Stimulated activated CD8-positive, alpha-beta memory T cell treated with anti-CD3 and anti-CD28 coated beads, Interleukin-7, amount 100 ng/mL, for 1 hour (primary cell): ENCODE measurements at places on chromosomes 7 and 10.

- DNase-seq = no peak
These were observed 39.4 kb upstream of the SLC25A13 start for GRCh38 chr7:96361116-96361857.

- DNase-seq = no peak
These were observed 516.7 kb upstream of the CELF2 start for GRCh38 chr10:10500937-10501336.

GRCh38 chr7:137946011-137946410 is 55.9 kb downstream of the CREB3L2 start:
- no peak for DNase-seq

GRCh38 chr7:94623820-94624219 is 32.1 kb downstream of the SGCE start:
- DNase-seq = no peak

GRCh38 chr10:89047397-89047796 is 56.8 kb downstream of the FAS start:
- no peak for DNase-seq

DNA sequence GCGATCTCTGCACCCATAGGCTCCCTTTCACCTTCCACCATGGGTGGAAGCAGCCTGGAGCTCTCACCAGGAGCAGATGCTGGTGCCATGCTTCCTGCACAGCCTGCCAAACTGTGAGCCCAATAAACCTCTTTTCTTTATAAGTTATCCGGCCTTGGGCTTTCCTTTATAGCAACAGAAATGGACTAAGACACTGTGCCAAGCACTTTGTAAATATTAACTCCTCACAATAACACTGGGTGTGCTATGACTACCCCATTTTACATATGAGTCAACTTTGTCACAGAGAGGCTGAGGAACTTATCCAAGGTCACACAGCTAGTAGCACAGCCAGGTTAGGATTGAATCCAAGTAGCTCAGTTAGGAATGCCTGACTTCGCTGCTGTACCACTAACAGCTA is 79.7 kb upstream of the KCNMA1 start:
- DNase-seq = no peak

GRCh38 chr10:97150013-97150595 is 35.7 kb downstream of the SLIT1 start:
- DNase-seq = no peak

DNA sequence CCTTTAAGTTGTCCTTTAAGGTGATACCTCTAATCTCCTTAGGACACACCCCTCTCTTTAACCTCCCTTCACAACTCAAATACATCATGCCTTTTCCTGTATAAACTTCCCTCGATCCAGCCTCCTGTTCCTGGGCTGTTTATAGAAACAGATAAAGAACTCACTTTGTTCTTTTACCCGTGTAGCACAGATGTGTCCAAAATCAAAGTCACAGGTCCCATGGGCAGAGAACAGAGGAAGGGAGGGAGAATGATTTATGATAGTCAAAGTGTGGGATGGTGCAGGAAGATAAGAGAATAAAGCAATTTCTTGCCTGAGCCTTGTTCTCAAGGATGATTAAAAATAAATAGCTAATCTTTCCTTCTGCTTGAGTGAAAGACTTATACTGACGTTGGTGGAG is 50.3 kb upstream of the CABCOCO1 start:
- no peak for DNase-seq

DNA sequence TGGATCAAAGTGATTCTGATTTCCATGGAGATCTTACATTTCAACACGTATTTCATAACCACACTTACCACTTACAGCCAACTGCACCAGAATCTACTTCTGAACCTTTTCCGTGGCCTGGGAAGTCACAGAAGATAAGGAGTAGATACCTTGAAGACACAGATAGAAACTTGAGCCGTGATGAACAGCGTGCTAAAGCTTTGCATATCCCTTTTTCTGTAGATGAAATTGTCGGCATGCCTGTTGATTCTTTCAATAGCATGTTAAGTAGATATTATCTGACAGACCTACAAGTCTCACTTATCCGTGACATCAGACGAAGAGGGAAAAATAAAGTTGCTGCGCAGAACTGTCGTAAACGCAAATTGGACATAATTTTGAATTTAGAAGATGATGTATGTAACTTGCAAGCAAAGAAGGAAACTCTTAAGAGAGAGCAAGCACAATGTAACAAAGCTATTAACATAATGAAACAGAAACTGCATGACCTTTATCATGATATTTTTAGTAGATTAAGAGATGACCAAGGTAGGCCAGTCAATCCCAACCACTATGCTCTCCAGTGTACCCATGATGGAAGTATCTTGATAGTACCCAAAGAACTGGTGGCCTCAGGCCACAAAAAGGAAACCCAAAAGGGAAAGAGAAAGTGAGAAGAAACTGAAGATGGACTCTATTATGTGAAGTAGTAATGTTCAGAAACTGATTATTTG is 15.3 kb downstream of the HNRNPA2B1 start:
- no peak for DNase-seq

GRCh38 chr7:92137557-92137956 is 3.3 kb upstream of the CYP51A1 start:
- DNase-seq = no peak

- no peak for DNase-seq
These were observed 89.9 kb upstream of the PPP1R3A start for GRCh38 chr7:114008696-114009095.

GRCh38 chr10:127012769-127013152 is 107.5 kb downstream of the DOCK1 start:
- DNase-seq = no peak

- DNase-seq = no peak
These were observed 235.2 kb downstream of the DGKI start for GRCh38 chr7:137611606-137612005.

DNA sequence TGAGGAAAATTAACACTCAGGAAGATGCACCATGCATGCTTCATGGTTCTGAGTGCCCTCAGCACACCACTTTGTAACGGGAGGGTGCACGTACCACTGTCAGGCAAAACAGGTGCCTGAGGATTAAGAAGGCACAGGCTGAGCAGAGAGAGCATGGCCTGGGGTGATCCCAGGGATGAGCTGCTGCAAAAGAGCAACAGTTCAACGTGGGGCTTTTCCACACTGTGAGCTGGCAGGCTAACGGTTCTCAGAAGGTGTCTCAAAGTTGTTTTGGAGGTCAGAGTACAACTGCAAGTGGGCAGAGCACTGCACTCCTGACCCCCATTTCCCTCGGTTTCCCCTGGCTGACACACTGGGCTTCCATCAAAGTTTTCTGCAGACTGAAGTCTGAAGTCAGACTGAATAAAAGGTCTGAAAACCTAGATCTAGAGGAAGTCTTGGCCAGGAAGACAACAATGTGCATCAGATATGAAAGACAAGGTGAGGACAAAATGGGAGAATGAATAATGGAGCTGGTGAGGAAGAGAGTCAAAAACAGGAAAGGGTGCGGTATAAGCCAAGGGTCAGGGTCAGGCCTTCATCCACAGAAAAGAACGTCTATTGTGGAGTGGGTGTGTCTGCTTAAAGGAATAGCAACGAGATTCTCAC is 20.5 kb downstream of the ZNF438 start:
- no peak for DNase-seq

DNA sequence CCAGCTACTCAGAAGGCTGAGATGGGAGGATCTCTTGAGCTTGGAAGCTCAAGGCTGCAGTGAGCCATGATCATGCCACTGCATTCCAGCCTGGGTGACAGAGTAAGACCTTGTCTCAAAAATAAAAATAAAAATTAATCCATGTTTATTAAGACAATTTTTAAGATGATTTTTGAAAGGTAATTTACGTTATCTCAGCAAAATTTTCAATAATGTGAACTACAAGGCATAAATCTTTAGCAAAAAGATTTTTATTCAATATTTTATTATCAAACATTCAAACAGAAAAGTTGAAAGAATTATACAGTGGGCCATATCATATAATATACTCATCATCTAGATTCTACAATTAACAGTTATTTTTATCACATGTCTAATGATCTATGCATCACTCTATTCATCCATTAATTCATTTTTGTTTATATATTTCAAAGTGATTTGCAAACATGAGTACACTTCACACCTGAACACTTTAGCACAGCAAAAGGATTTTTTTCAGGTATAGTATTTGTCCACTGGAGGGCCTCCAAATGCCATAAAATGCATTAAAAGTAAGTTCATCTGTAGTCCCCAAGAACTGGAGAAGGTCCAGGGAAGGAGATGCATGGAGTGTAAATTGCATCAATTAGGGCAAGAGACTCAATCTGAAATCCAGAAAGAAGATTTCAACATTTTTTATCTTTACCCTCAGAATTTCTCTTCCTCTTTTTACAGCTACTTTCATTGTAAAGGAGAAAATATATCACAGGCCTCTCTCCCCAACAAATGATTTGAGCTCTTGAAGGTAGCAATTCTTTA is 38.6 kb upstream of the RSBN1L start:
- DNase-seq = no peak

DNA sequence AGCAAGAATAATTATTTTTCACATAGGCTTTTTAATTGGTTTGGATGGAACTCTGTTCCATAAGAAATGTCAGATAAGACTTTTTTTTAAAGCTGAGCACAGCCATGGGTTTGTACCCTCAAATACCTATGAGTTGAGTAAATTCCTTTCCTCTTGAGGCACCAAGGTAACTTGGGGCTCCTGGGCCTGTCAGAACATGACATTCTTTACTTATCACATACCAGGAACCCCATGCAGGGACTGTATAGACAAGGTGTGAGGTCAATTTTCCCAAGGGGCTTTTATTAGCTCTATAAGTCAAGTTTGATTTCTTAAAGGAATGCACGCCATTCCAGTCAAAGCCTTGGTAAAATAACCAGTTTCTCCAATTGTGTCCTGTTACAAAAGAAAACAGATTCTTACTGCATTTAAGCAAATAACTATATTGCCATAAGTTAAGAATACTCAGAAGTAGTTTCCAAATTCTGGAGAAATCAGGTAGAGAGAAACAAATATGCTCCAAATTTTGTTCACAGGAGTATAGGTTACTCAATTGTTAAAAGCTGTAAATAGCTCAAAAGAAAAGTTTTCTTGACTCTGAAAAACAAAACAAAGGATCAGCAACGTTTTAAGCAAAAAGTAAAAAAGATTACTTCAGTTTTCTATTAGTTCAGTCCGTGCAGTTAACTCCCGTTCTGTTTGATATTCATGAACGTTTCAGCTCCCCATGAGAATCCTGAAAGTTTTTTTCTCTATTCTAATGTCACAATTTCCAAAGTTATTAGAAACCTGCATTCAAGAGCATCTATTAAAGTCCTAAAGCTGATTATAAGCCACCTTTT is 167.5 kb upstream of the NAMPT start:
- no peak for DNase-seq

- no peak for DNase-seq
These were observed 13.6 kb downstream of the POR start for GRCh38 chr7:75928568-75928914.

GRCh38 chr10:100186253-100187212 is 704 bp upstream of the ERLIN1 start:
- no peak for DNase-seq

- DNase-seq = no peak
These were observed 27.5 kb upstream of the CDK13 start for GRCh38 chr7:39922580-39922979.

GRCh38 chr10:93516006-93516380 is 19.6 kb downstream of the CEP55 start:
- DNase-seq = no peak

DNA sequence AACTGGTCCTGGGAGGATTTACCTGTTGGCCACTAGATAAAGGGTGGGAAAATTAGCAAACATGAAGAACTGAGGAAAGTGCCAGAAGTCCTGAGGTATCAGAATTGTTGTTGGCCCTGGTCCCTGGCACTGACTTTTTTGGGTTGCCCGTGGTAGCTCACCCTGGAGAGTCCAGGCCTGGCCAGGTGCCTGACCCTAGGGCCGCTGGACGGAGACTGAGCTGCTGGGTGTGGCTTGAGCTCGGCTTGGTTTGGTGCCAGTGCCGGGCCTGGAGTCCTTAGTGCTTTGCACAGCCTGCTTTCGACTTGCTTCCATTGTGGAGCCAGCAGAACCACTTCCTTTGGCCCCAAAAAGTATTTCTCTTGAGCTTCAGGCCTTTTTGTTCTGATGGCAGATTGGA is 12.9 kb downstream of the MDH2 start:
- DNase-seq = no peak

DNA sequence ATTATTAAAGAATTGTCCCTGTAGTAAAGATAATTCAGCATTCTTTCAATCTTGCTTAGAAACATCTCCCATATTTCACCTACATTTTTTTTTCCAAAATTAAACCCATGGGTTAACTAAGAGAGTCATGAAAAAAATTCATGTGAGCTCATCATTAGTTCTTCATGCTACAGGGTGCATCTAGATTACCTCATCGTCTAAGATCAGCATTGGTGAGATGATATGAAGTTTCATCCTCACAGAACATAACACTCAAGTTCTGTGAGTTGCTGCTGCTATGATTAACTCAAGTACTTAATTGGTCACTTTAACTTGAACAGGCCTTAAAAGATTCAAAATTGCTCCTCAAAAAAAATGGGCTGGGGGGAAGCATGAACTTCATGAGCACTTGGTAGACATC is 50.0 kb downstream of the RAB11FIP2 start:
- no peak for DNase-seq

- no peak for DNase-seq
These were observed 536.1 kb downstream of the LRMDA start for GRCh38 chr10:75967491-75967890.

DNA sequence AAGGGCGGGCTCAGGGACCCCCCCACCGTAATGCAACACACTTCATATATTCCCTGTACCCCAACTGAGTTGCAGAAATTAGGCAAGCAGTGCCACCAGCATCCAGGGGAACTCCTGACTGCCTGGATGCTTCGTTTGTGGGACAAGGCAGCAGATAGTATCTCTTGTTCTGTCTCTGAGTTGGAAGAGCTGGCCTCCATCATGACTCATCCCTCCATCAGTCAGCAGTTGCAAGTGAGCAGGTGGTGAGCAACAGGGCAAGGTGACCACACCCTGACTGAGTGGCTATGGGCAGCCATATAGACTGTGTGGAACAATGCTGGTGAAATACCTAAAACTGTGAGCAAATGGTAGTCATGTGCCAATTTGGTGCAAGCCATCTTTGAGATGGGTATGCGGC is 22.8 kb upstream of the ADAMTS14 start:
- no peak for DNase-seq

- no peak for DNase-seq
These were observed at the start of gene FAM170B for GRCh38 chr10:49133706-49134248. Gene FAM170B (minus strand): TSS chr10:49134021. CDS start chr10:49133918, 103 bp downstream.

- DNase-seq = no peak
These were observed 99.7 kb upstream of the CAV2 start for GRCh38 chr7:116399819-116400218.
